ENCODE measurements at places on chromosomes 4 and X.

GRCh38 chrX:119398587-119398973 lies 556 bp upstream of the SLC25A43 start:
- no peak for DNase-seq

DNA sequence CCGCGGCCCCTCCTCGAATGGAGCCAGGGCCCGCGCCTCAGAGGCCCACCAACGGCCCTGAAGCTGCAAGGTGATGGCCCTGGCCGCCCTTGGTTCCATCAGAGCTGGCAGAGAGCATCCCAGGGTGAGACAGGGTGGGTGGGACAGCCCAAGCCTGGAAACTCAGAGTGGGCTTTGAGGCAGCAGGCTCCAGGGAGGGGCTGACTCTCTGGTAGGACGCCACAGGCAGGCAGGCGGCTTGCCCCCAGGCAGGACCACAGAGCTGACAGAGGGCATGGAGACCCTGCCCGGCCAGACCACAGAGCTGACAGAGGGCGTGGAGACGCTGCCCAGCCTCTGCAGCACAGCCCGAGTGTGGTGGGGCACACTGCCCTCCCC lies 4.8 kb downstream of the MYL5 start:
- DNase-seq, result no peak

DNA sequence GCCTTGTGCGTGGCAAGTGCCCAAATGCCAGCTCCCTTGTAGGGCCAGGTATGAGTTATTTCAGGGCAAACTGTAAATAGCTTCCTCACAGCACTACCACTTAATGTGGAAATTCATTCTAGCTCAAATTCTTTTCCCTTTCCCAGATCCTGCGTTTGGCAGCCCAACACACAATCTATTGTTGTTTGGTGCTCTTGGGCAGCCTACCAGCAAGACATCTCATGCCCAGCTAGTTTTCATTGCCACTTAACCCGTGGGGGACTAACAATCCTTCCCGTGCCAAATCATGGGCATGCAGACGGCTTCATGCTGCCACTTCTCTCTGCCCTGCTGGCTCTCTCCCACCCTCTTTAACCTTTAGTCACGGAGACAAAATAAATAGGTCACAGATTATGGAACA lies 454.2 kb downstream of the GRIA2 start:
- no peak for DNase-seq

GRCh38 chr4:147980586-147980985 lies 248.7 kb downstream of the ARHGAP10 start:
- DNase-seq, result no peak

- no peak for DNase-seq
Observed at GRCh38 chrX:121169099-121170035, 122.0 kb downstream of the GLUD2 start.

DNA sequence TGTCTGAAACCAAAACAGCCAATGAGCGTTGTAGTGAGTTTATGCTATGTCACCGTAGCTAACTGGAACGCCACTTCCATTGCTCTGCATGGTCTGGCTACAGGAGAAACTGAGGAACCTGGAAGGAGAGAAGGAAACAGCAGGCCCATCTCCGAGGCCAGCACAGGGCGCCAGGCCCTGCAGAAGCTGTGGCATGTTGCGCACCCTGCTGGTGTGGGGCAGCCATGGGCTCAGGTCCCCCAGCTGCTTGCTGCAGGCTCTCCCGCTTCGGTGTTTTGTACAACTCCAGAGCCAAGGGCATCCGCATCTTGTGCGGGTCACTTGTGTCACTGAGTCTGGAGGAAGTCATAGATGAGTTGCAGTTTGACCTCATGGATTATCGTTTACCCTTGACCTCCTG lies 89.2 kb downstream of the AFAP1 start:
- no peak for DNase-seq

- no peak for DNase-seq
Observed at GRCh38 chrX:53239474-53239873, 14.5 kb upstream of the KDM5C start.

GRCh38 chr4:130486841-130487240 lies 1390.9 kb downstream of the C4orf33 start:
- no peak for DNase-seq

DNA sequence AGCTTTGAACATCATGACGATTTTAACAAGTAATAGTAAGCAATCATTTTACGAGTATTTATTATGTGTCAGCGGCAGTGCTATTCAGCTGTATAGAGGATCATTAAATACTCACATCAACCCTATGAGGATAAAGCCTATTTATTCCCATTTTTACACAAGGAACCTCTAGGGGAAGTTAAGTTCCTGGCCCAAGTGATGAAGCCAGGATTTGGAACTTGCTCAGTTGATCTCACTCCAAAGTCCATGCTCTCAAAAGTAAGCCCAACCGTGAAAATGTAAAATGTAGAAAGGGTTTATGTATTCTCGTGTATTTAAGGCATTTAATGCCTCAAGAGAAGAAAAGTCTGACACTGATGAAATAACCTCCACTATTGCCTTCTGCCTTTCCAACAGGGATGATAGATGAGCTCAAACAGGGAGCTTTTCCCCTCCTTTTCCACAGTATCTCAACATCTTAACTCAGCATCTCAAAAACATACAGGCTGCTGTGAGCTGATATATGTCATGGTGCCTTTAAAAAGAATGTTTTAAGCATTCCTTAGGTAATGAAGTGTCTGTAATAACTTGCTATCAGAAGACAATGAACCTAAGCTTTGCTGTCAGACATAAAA lies 35.0 kb upstream of the PLA2G12A start:
- no peak for DNase-seq

DNA sequence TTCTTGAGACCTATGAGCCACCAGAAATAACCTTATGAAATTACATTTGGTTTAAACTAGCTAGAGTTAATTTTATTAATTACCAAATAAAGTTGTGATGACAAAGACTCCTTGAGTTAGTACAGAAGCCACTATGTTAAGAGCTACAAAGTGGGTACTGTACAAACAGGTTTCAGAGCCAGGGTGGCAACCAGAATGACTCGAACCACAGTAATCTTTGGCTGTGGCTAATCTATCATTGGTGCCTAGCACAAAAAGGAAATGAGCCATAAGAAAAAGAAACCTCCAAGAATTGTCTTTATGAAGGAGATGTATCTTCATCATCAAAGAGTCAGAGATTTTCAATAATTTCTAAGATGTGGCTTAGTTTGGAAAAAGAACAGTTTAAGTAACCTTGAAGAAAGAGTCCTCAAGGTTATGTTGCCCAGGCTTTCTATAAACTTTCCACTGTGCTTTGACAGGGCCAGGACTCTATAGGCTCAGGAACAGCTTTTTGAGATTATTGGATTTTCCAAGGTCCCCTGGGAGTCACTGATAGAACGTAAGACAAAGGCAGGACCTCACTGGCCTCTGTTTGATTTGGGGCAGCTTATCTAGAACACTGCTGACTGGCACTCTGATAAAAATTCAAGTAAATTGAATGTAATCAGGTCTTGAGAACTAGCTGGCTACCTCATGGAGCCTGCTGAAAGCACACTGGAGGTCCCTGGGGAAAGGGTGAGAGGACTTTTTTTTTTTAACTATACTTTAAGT lies 777.7 kb downstream of the STIM2 start:
- DNase-seq, result no peak

DNA sequence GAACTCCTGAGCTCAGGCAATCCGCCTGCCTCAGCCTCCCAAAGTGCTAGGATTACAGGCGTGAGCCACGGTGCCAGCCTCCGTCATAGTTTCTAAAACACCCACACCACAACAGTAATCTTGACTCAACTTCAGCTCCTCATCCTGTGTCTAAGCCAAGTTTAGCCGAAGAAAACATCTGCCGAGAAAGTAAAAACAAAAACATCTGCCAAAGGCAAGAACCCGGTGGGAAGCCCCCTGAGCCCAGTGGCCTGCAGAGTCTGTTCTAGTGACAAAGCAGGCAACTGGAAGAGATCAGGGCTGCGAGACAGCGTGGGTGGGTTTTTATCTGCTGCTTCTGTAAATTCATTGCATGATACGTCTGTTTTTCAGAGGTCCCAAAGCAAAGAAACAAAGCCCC lies 26.6 kb upstream of the CD99 start:
- no peak for DNase-seq

DNA sequence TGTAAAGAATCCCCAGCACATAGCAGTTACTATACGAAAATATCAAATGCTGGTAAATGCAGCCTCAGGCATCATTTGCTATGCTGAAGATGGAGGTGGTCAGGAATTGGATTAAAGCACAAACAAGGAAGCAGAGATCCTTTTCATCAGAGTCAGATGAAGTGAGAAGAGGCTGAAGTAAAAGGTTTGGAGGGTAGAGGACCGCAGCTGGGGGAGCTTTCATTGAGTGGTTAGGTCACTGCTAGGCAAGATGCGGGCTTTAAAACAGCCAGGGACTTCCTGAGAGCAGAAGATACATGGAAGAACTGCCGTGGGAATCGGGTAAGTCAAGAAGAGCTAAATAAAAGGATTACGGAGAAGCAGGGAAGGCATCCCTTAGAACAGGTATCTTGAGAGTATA lies 351.4 kb downstream of the UNC5C start:
- no peak for DNase-seq

DNA sequence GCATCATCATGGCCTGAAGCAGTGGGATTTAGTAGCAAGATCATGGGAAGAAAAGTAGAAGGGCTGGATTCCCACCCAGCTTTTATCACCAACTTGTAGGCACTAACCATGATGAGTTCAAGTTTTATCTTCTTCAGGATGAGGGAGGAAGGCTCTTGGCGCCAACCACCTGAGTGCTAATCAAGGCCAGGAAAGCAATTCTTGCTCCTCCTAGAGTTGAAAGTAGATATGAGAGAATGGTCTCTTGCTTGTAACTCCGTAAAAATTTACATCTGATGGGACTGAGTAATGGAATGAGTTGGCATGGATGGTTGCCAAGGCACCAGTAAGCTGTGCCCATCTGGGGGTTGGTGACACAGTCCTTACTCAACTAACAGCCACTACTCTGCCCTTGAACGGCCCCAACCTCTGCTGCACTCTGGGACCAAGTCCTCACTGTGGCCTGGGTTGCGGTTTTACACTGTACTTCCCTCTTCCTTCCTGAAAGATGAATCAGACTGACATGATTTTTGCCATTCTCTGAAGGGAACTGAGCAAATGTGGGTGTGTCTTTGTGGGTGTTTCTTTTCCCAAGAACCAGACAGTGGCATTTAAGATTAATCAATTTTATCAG lies 39.4 kb upstream of the NDP start:
- DNase-seq, result no peak

- no peak for DNase-seq
Observed at GRCh38 chrX:150352581-150352980, 10.5 kb upstream of the MAMLD1 start.

GRCh38 chr4:44583393-44583792 lies 68.0 kb downstream of the YIPF7 start:
- peak; percentile 8 for DNase-seq

DNA sequence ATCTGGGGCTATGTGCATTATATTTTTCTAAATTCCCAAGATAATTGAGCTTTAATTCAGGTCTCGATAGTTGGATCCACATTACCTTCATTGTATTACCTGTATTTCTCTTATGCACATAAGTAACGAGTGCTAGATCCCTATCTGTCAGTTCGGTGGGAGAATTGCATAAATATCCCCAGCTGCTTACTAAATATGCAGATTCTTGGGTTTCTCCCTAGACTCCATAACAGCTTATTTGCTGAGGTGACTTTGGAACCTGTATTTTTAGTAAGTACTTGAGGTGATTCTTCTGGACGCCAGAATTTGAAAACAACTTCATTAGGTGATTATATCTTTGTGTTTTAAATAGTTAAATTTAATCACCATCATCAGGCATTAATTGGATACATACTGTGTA lies 15.0 kb downstream of the UGT8 start:
- DNase-seq, result no peak

GRCh38 chr4:67019686-67020437 lies 525.4 kb downstream of the CENPC start:
- DNase-seq, result peak; percentile 6

GRCh38 chr4:92535599-92535998 lies 231.8 kb downstream of the GRID2 start:
- no peak for DNase-seq

GRCh38 chr4:81785338-81785737 lies 313.6 kb upstream of the RASGEF1B start:
- no peak for DNase-seq

DNA sequence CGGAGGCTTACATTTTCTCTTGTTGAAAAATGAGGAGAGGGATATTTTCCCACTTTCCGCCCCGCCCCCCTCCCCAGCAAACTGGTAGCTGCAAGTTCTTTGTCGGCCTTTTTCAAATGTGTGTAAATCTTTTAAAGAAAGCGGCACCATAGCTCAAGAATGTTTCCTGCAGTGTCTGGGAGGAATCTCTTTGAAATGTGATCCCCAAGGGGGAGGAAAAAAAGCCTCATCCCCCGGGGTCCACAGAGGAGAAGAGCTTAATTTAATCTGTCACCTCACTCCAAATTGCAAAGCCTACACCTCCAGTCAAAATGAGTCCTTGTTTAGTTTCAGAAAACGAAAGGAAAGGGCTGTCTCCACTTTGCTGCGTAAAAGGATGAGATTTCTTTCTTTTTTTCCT lies 34.8 kb downstream of the ASMT start:
- DNase-seq, result no peak

DNA sequence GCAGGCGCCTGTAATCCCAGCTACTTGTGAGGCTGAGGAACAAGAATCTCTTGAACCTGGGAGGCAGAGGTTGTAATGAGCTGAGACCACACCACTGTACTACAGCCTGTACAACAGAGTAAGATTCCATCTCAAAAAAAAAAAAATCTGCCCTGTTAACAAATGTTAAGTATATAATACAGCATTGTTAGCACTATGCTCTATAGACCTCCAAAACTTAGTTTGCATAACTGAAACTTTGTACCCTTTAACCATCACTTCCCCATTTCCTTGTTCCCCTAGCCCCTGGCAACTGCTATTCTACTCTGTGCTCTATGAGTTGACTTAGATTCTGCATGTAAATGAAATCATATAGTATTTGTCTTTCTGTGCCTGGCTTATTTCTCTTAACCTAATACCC lies 76.7 kb downstream of the TAB3 start:
- no peak for DNase-seq

GRCh38 chrX:37906357-37906756 lies 59.0 kb upstream of the DYNLT3 start:
- DNase-seq, result peak; percentile 5

DNA sequence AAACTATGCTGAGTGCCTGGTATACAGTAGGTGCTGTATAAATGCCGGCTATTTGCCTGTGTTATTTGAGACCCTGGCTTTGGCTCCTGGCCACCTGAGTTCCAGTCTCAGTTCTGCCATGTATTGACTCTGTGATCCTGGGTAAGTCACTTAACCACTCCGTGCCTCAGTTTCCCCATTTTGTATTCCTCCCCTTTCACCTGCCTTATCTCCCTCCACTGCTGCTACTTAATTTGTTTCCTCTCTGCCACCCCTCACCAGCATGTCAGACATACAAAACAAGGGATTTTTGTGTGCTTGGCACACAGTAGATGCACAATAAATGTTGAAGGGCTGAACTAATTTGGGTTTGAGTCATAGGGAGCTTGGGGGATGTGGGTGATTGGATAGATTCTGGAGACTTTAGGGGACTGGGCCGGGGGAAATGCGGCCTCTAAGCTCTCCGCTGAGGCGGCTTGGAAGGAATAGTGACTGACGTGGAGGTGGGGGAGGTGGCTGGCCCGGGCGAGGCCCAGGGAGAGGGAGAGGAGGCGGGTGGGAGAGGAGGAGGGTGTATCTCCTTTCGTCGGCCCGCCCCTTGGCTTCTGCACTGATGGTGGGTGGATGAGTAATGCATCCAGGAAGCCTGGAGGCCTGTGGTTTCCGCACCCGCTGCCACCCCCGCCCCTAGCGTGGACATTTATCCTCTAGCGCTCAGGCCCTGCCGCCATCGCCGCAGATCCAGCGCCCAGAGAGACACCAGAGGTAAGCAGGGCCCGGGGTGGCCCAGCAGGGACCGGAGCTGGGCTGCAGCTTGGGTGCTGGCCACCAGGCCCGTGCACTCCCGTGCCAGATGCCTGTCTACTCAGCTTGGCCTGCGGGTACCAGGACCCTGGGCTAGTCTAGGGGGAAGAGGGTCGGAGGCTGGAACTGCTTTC lies at the start of gene TIMP1:
TSS of gene TIMP1 (plus strand) at position 706 of the 917 bp plus-strand sequence. CDS start 980 bp downstream, outside the sequence.
- DNase-seq, result no peak
